A673 (cell line): ENCODE measurements at places on chromosomes 1 and 21. TPM values are rescaled to one million over a fixed set of nuclear protein-coding genes. Genes with fewer than 3 reads are reported as not detected.

DNA sequence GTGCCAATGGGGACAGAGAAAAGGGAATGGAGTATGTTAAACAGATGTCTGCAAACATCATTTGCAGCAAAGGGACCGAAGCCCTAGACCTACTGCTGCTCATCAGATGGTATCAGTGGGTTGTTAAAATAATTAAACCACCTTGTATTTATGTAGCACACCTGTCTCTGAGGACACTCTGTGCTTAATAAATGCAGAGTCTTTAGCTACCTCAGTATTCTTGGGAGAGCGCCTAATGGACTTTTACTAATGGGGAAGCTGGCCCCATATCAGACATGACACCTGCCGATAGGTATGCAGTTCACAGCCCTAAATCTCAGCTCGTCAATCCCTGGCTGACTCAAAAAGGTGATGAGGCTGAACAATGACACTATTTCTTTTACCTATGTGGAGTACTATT, 54.4 kb downstream of the SYT6 start:
- no peak for DNase-seq

DNA sequence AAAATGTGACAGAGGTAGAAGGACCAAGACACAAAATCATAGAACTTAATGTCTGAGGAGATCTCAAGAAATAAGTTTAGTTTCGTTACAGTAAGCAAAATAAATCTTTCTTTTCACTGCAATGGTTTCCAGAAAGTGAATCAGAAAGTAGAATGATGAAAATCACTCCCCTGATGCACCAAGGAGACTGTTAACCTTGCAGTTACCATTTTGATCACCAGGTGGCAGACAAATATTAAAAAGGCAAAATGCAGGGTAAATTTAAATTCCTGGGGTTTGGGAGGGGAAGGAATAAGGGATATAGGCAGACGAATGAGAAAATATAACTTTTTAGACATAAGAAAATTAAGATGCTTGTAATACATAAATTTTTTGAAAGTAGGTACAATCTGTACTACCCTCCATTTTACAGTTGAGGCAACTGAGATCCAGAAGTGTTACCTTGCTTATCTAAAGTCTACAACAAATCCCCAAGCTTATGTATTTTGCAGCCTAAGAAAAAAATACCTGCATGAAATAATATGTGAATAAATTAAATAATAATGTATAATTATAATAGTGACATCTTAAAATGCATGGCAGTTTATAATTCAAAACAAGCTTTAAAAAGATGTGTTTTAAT, 253.2 kb downstream of the CRB1 start:
- peak; percentile 68 for DNase-seq

DNA sequence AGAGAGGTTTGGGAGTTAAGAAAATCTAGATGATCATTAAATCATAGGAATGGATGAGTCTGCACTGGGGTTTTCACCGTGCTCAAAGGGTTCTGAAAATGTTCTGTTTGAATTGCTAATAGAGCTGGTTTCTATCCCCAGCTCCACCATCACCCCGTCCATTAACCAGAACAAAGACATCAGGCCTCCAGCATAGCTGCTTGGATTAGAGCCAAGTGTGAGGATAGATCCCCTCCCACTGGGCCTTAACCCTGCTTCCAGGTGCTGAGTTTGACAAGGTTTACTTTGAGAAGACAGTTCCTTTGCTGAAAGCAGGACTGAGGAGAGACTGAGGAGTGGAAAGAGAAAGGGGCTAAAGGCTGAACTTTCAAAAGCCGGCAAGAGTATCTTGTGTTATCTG, 48.3 kb downstream of the MPZL1 start:
- DNase-seq, result peak; percentile 6

- no peak for DNase-seq
Observed at GRCh38 chr1:65193129-65193695, 45.2 kb downstream of the AK4 start.

MEX3A gene
- 90.0 and 92.5 TPM in 2 replicates for total RNA-seq

LIN28A gene
- 0.15 and 0.39 TPM in 2 replicates for total RNA-seq

NBPF10 gene
- total RNA-seq, result 2.9 and 3.5 TPM in 2 replicates
